ENCODE measurements at places on chromosomes 4 and X. TPM values are rescaled to one million over a fixed set of nuclear protein-coding genes. Genes with fewer than 3 reads are reported as not detected.

GRCh38 chrX:9671998-9672397 is 93.6 kb downstream of the GPR143 start:
- DNase-seq, result no peak

- peak; percentile 24 for DNase-seq
Measured at GRCh38 chr4:126405369-126405982, 1090.7 kb downstream of the FAT4 start.

The FABP2 gene
- not detected for polyA plus RNA-seq

DNA sequence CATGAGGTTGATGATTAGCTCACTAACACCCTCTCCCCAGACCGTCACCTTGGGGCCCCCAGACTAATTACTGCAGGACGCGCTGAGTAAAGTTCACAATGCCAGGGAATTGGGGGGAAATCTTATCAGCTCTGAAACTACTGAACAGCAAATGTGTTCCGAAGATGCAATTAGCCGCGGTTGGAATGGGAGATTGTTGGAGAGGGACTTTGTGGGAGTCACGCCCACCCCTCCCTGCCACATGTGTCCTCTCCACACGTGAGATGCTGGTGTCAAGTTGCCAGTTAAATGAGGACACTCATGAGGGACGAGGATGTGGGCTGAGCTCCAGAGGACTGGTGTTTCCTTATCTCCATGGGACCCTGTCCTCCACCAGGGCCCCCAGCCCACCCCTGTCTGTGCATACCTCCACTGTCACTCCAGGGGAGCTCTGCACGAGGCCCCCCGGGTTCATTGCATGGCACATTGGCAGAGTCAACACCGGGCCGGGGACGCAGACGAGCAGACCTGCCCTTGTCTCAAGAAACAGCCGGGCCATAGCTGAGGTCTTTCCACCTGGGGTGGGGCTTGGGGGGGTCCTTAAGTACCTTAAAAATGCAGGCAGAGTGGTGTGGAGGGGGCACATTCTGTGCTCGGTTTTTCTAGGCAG is 175.4 kb upstream of the PSAPL1 start:
- no peak for DNase-seq

DNA sequence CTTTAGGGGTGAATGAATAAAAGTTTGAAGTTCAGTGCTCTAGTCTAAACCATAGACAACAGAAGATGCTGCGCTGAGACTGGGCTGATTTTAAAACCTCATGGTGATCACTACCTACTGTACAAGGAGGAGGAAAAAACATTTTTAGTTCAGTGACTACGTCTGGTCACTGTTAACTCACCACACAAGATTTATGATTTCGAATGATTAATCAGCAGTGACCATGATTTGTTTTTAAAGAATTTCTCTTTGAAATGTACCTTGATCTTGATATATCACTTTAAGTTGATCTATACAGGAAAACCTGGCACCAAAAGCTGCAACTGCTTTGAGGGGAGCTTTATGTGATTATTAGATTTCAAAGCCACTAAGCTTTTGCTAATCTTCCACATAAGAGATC is 286.3 kb downstream of the PDGFC start:
- DNase-seq, result peak; percentile 82

DNA sequence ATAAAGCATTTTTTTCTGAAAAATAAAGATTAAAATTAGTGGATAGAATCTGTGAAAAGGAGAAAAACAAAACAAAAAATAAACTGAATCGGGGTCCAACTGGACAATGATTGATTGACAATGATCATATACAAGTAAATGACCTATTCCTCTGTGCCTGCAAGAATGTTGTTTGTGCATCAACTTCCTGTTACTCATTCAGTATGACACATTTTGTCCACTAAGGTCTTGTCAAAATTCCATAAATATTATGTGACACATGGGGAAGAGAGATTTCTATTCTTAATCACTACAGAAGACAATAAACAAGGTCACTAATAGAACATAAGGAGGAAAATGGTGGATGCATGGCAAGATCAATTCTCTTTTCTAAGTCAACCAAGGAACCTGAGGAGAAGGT is 54.9 kb downstream of the F8 start:
- peak; percentile 3 for DNase-seq

The MAGEA2B gene
- not detected for polyA plus RNA-seq

GRCh38 chr4:143424276-143424675 is 87.6 kb downstream of the GAB1 start:
- DNase-seq, result no peak

- DNase-seq, result no peak
Measured at GRCh38 chrX:24479924-24480323, 14.8 kb downstream of the PDK3 start.

GRCh38 chr4:149870008-149870407 is 54.4 kb upstream of the IQCM start:
- DNase-seq, result no peak

DNA sequence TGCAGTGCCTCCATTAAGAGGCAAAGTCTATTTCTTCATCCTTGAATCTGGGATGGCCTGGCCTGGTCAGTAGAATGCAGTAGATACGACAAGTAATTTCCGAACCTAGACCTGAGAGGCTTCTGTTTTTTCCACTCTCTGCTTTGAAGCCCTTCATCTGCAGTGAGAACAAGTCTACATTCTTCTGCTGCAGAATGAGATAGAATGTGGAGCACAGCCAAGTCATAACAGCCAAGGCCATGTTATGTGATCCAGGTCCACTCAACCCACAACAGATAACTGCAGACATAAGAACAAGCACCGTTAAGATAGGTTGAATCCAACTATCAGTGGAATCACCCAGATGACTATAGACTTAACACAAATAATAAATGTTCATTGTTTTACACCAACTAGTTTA is 1297.7 kb downstream of the C4orf33 start:
- peak; percentile 10 for DNase-seq

- DNase-seq, result peak; percentile 51
Measured at GRCh38 chr4:152605641-152606335, 69.9 kb upstream of the FBXW7 start.

- peak; percentile 88 for DNase-seq
Measured at GRCh38 chr4:102620697-102621497, 119.7 kb downstream of the NFKB1 start.

DNA sequence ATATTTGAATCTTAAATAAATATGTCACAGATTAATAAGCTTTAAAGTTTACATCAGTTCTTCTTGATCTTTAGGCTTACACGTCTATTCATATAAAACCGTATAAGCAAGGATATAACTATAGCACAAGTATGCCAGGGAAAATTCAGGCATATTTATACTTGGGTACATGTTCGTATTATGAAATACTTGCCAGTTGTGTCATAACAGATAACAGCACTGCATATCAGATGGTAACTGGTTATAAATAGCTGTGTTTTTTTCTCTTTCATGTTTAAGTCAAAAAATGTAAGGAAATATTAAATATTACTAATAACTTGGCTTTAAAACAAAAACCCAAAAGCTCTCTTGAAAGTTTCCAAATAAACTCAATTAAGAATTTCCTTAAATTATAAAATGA is 17.5 kb downstream of the BRWD3 start:
- DNase-seq, result peak; percentile 17

The TBCK gene
- 29.0 TPM for polyA plus RNA-seq

- no peak for DNase-seq
Measured at GRCh38 chrX:72097098-72097497, 34.6 kb downstream of the RTL5 start.

DNA sequence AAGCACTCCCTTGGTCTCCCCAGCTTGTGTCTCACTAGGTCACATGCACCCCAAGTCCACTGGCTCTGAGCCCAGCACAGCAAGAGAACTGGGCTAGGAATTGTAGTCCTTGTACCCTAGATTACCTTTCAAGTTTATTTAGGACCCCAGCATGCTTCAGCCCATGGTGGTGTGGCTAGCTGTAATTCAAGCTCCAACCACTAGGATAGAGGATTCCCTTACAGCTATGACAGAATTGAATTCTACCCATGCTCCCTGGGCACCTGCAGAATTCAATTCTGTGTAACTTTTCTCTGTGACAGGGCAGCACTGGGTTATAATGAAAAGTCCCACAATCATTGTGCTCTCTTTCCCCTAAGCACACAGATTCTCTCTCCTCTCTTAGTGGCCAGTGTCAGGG is 253.8 kb upstream of the DMD start:
- no peak for DNase-seq

DNA sequence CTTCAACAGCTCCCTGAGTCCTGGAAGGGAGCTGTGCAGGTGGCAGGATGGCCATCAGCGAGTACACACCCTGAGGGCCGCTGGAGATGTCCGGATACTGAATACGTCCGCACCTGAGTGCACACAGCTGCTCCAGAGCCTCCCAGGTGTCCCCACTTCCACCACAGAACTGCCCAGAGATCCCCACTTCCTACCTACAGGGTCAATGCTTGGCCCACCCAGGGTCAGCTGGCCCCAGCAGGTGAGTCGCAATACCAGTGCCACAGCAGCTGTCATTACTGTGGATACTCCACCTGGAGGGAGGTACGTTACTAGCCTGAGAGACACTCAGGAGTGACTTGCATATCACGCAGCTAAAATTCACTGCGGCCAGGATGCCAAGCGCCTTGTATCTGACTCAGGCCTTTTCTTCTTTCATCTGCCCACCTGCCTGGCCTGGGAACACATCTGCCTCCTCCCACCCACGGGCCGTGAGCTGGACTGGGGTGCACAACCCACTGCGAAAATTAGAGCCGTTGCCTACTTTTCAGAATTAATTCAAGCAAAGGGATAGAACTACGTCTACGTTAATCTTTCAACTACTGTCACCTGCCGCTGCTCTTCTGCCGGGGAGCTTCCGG is 9.4 kb downstream of the C4orf50 start:
- no peak for DNase-seq

DNA sequence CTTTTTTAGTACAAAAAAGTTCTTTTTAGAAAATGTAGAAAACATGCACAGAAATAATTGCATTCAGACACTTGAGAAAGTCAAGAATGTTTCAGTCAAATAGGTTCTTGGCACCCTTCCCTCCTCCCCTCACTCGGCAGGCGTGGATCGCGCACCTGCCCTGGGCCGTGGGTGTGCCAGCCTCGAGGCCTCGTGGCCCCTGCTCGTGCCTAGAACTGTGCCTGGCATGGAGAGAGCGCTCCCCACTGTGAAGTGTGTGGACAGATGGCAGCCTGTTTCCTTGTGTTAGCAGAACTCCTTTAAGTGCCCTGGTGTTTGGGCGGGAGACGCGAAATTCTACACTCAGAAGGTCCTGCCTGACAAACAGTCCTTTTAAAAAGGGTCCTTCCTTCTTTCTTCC is 14.7 kb downstream of the RGS12 start:
- DNase-seq, result no peak

DNA sequence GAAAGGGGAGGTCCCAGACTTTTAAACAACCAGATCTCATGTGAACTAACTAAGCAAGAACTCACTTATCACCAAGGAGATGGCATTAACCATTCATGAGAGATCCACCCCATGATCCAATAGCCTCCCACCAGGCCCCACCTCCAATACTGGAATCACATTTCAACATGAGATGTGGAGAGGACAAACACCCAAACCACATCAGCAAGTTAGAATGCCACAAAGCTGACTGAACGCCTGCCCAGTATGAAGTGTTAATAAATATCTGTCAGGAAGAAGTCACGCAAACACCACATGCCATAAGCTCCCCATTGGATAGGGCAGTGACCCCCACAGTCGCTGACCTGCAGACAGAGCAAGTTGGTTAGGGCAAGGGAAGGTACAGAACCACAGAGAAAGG is 14.3 kb downstream of the SLC10A6 start:
- DNase-seq, result peak; percentile 86

- DNase-seq, result no peak
Measured at GRCh38 chr4:88799900-88800299, 102.3 kb upstream of the NAP1L5 start.

The TCEAL9 gene
- 198 TPM for polyA plus RNA-seq

The PAGE4 gene
- not detected for polyA plus RNA-seq

DNA sequence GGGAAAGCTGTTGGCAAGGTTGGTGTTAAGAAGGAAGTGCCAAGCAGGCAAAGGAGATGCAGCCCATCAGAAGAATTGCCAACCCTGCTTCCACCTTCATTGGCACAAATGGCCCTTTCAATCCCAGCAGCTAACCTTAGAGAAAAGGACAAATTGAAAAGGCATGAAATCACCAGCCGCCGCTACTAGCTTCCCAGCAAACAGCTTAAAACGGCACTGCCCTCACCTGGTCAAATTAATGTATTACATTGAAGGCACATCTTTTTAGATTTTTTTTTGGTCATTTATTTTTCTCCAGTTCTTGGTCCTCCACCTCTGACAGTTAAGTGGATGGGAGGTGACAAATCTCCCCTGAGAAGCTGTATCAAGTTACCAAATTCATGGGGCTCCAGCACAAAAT is 51.0 kb upstream of the NHSL2 start:
- DNase-seq, result peak; percentile 41

GRCh38 chr4:8537041-8537461 is 43.1 kb upstream of the GPR78 start:
- DNase-seq, result peak; percentile 79

DNA sequence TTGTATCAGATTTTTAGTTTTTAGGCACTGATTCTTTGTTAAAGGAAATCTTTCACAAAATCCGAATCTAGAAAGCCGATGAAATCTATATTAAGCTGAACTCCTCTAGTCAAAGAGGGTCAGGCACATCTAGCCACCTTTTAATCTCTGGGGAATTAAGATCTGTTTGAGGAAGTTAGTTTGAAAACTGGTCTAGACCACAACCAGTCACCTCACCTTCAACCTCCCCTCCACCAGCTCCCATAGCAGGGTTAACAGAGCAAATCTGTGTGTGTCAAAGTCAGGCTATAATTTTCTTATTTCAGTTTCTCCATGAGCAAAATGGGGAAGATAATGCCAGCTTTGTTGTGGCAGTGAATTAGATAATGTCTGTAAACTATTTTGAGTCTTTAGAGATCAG is 110.0 kb upstream of the IGFBP7 start:
- DNase-seq, result no peak

DNA sequence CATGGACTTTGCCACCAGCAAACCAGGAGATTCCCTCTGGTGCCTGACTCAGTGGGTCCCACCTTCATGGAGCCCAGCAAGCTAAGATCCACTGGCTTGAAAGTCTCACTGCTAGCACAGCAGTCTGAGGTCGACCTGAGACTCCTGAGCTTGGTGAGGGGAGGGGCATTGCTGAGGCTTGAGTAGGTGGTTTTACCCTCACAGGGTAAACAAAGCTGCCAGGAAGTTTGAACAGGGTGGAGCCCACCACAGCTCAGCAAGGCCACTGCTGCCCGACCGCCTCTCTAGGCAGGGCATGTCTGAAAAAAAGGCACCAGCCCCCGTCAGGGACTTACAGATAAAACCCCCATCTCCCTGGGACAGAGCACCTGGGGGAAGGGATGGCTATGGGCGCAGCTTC is 28.1 kb downstream of the FAM9A start:
- DNase-seq, result no peak

DNA sequence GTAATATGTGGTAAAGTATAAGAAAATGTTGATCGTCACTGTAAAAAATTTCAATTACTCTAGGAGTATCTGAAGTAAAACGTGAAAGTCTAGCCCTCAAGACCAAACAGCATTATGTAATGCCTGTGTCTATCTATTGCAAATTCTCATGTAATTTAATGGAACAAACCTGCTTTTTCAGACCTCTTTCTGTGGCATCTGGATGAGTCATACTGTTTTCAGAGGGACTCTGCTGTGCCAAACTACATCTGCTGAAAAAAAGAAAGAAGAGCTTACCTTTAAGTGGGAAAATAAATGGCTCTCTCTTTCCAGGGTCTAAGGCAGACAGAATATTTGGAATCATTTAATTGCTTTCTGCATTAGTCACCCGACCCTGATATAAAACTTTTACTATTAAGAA is 89.8 kb upstream of the ARMCX2 start:
- peak; percentile 17 for DNase-seq

The EVC gene
- 6.1 TPM for polyA plus RNA-seq

The SOWAHD gene
- polyA plus RNA-seq, result 0.10 TPM

GRCh38 chr4:184251670-184251980 is 34.0 kb upstream of the ENPP6 start:
- DNase-seq, result no peak

- DNase-seq, result no peak
Measured at GRCh38 chr4:164021947-164022346, 527.5 kb downstream of the TMA16 start.
